ENCODE measurements at places on chromosomes 5 and 9. TPM values are rescaled to one million over a fixed set of nuclear protein-coding genes. Genes with fewer than 3 reads are reported as not detected.

CACNA1B gene
- under 0.01 TPM for total RNA-seq

IL5 gene
- total RNA-seq: not detected

SH3PXD2B gene
- 22.9 TPM for total RNA-seq

C6 gene
- not detected for total RNA-seq

TRIM23 gene
- total RNA-seq: 17.6 TPM

RPS23 gene
- 4,623 TPM for total RNA-seq

FYB1 gene
- under 0.01 TPM for total RNA-seq

PSD2 gene
- total RNA-seq: not detected

SH3TC2 gene
- total RNA-seq: 8.6 TPM

PCDHB11 gene
- total RNA-seq: 0.16 TPM

OLFML2A gene
- total RNA-seq: 0.32 TPM

FAM221B gene
- total RNA-seq: not detected

PPP3R2 gene
- not detected for total RNA-seq
